ENCODE measurements at places on chromosomes 1 and 21.

- H3K27me3 ChIP-seq = no peaks in the 10 kb centered on the region
- DNase-seq = no peak
- H3K36me3 ChIP-seq = no peaks in the 10 kb centered on the region
- H3K4me1 ChIP-seq = peaks cover 6% of the 10 kb centered on the region
Observed at GRCh38 chr1:66399888-66400529, 133.9 kb upstream of the SGIP1 start.

GRCh38 chr1:184257873-184258272 is 129.0 kb upstream of the C1orf21 start:
- H3K4me1 ChIP-seq = no peaks in the 10 kb centered on the region
- no peaks in the 10 kb centered on the region for H3K36me3 ChIP-seq
- no peak overlapping the region for H3K27ac ChIP-seq
- H3K4me3 ChIP-seq = no peak overlapping the region
- H3K27me3 ChIP-seq = no peaks in the 10 kb centered on the region
- DNase-seq = no peak

DNA sequence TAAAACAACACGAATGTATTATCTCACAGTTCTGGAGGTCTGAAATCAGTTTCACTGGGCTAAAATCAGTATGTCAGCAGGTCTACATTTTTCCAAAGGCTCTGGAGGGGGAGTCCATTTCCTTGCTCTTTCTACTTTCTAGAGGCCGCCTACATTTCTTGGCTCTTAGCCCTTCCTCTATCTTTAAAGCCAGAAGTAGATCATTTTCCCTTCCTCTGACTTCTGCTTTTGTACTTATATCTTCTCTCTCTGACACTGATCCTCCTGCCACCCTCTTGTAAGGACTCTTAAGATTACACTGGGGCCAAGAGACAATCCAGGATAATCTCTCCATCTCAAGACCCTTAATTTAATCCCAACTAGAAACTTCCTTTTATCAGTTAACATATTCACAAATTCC is 41.4 kb downstream of the MSH4 start:
- H3K36me3 ChIP-seq = no peaks in the 10 kb centered on the region
- H3K27ac ChIP-seq = no peak overlapping the region
- H3K27me3 ChIP-seq = peaks cover 21% of the 10 kb centered on the region
- no peak overlapping the region for H3K4me3 ChIP-seq

- H3K27ac ChIP-seq = no peak overlapping the region
Observed at GRCh38 chr1:38044221-38045215, 2.1 kb downstream of the POU3F1 start.

- H3K4me3 ChIP-seq = no peak overlapping the region
- no peak for DNase-seq
- peaks cover 17% of the 10 kb centered on the region for H3K4me1 ChIP-seq
- H3K27me3 ChIP-seq = no peaks in the 10 kb centered on the region
Observed at GRCh38 chr1:99763956-99764355, 2.5 kb downstream of the FRRS1 start.

- H3K27me3 ChIP-seq = no peaks in the 10 kb centered on the region
- peaks cover 14% of the 10 kb centered on the region for H3K4me1 ChIP-seq
- H3K36me3 ChIP-seq = no peaks in the 10 kb centered on the region
- DNase-seq = peak; percentile 66
- no peak overlapping the region for H3K27ac ChIP-seq
Observed at GRCh38 chr1:55235722-55236121, 20.6 kb upstream of the USP24 start.

DNA sequence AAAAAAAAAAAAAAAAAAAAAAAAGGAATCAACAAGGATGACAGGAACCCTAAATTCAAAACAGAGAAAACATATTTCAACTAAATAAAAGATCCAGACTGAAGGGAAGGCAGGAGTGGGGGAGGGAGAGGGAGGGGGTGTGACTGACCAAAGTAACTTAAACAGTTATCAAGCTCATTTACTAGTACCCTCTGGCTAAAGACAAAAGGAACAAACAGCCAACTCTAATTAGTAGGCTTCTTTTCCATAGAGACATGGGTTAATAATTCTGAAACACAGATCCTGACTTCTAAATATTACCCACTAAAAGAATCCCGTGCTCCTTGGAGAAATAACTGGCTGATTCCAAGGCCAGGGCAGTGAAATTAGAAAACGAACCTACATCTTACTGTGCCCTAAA is 23.8 kb downstream of the USP48 start:
- H3K4me1 ChIP-seq = peaks cover 13% of the 10 kb centered on the region
- H3K27me3 ChIP-seq = no peaks in the 10 kb centered on the region
- DNase-seq = no peak
- H3K27ac ChIP-seq = no peak overlapping the region

DNA sequence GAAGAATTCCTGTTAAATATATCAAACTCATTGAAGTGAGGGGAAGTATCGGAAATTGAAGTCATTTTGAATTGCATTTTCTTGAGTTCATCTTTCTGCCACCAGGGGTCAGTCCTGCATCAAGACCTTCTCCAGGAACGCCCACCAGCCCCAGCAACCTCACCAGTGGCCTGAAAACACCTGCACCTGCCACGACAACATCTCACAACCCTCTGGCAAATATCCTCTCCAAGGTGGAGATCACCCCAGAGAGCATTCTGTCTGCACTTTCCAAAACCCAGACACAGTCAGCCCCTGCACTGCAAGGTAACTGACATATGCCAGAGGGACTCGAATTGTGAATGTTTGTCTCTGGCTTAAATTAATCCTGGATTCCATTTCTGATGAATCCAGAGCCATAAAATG is 22.8 kb upstream of the TARS2 start:
- no peak overlapping the region for H3K4me3 ChIP-seq
- peak; percentile 79 for DNase-seq
- H3K27ac ChIP-seq = no peak overlapping the region
- no peaks in the 10 kb centered on the region for H3K4me1 ChIP-seq
- peaks cover 14% of the 10 kb centered on the region for H3K36me3 ChIP-seq

DNA sequence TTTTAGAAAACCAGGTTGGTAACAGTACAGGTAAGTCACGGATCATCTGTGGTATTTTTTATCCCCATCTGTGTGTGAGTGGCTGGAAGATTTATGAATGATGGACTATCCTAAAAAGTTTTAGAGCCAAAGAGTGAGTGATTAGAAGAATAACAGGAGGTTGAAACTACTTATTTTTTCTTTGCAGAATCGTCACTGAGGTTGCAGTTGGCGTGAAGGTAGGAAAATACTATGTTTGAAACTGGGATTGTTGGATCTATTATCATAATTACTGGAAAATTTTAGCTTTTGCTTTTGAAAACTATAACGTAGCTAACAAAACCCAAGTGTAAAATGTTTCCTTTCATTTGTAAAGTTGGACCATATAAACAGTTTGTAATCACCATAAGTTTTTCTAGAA is 1.8 kb downstream of the PTBP2 start:
- H3K27me3 ChIP-seq = no peaks in the 10 kb centered on the region
- H3K27ac ChIP-seq = no peak overlapping the region
- H3K36me3 ChIP-seq = peaks cover 12% of the 10 kb centered on the region
- DNase-seq = no peak
- peaks cover 21% of the 10 kb centered on the region for H3K4me1 ChIP-seq

Measured in PC-3 (cell line).